Esophagus squamous epithelium (tissue), 5 donors: ENCODE measurements at places on chromosomes 2 and 18. TPM values are rescaled to one million over a fixed set of nuclear protein-coding genes. Genes with fewer than 3 reads are reported as not detected.

Gene CNGA3
- total RNA-seq, result not detected

Gene PLCD4
- 7.1 TPM for total RNA-seq

Gene ZSWIM2
- total RNA-seq, result not detected

GRCh38 chr2:221529943-221530652 is 42.0 kb downstream of the EPHA4 start:
- no peak for DNase-seq

GRCh38 chr2:221443645-221444044 is 128.5 kb downstream of the EPHA4 start:
- DNase-seq, result no peak

- no peak for DNase-seq
Measured at GRCh38 chr2:81389203-81389602, 1084.7 kb upstream of the LRRTM1 start.

- DNase-seq, result no peak
Measured at GRCh38 chr2:192228685-192229084, 34.0 kb upstream of the TMEFF2 start.

GRCh38 chr2:25255745-25256487 is 85.8 kb downstream of the DNMT3A start:
- no peak for DNase-seq

DNA sequence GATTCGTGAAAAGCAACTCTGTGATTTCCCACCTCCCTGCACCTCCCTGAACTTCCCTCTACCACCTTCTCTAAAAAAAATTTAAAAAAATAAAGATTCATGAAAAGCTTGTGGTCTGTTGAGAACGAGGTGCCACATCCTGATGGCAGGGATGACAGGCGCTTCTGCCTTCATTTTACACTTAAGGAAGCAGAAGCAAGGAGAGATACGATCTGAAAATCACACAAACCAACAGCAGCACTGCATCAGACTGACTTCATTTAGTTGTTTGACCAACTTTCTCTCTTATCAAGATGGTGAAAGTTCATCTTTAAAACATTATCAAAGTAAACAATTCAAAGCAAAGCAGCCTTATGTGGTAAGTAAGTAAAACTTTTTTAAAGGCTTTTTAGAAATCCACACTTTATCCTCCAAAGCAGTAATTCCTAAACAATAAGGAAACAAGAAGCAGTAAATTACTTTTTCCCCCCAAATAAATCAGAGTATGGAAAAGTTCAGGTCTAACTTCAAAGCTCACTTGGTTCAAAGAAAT is 15.5 kb downstream of the WDFY1 start:
- DNase-seq, result no peak

DNA sequence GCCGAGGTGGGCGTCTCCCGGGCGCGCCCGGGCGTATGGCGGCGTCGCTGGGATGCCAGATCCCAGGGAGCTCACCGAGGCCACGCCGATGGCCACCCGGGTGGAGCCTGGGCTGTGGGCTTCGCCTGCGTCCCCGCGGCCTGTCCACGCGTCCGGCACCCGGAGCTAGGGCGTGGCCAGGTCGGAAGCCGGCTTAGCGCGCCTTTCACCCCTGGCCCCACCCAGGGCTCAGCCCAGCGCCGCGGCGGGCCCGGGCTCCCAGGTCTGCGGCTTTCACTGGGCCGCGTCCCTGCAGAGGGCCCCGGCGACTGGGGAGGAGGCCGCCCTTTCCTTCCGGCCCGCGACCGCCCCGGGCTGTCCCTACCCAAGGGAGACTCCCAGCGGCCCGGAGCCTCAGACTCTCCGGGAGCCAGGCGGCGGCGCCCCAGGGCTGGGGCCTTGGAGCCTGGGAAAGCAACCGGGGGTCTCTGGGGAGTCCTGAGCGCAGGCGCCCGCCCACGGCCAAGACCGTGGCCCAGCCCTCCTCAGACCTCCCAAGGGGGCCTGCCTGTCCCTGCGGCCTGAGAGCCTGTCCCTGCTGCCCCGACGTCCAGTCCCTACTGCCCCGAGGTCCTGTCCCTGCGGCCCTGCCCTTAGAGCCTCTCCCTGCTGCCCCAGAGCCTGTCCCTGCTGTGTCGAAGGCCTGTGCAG is 36.3 kb upstream of the ITM2C start:
- DNase-seq, result no peak

- DNase-seq, result no peak
Measured at GRCh38 chr2:84735389-84735788, 145.5 kb downstream of the TRABD2A start.

DNA sequence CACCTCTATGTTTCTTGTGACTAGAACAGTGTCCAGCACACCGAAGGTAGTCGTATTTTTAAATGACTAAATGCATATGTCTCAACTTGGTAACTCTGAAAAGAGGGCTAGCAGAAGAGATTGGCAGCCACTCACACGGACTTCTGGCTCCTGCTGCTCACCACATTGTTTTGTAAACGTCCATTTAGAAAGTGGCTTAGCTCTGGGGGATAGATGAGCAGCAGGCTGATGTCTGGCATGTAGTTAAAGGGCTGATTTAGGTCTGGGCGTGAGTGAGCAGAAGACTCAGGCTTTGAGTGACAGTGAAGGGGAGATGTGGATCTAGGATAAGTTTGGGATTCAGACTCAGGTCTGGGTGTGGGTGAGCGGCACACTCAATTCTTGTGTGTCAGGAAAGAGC is 372.9 kb upstream of the HS6ST1 start:
- DNase-seq, result no peak

- no peak for DNase-seq
Measured at GRCh38 chr2:227127201-227127600, 36.8 kb downstream of the COL4A4 start.
